HT1080 (cell line): ENCODE measurements at places on chromosomes 7 and 10. TPM values are rescaled to one million over a fixed set of nuclear protein-coding genes. Genes with fewer than 3 reads are reported as not detected.

Gene BCCIP
- 91.3 and 104 TPM in 2 replicates for total RNA-seq

Gene ANKRD61
- total RNA-seq = 0.18 and 0.37 TPM in 2 replicates

Gene THSD7A
- total RNA-seq = not detected in 2 replicates

Gene HOXA6
- 3.6 and 4.5 TPM in 2 replicates for total RNA-seq

Gene ACBD7
- 0.27 and 0.39 TPM in 2 replicates for total RNA-seq

Gene CDK1
- total RNA-seq = 103 and 104 TPM in 2 replicates

Gene CAV1
- total RNA-seq = 332 and 437 TPM in 2 replicates

Gene SPDYE3
- total RNA-seq = not detected in 2 replicates

Gene FAM241B
- 4.1 and 4.6 TPM in 2 replicates for total RNA-seq

Gene LLCFC1
- not detected in 2 replicates for total RNA-seq

Gene ZCWPW1
- 1.0 and 1.1 TPM in 2 replicates for total RNA-seq

Gene C10orf53
- total RNA-seq = not detected in 2 replicates

Gene PRPS1L1
- not detected in 2 replicates for total RNA-seq

Gene RAMP3
- total RNA-seq = not detected in 2 replicates

Gene FEZF1
- not detected in 2 replicates for total RNA-seq

Gene PKD2L1
- not detected in 2 replicates for total RNA-seq

Gene PDZD7
- 0.80 and 1.6 TPM in 2 replicates for total RNA-seq

Gene NOBOX
- not detected in 2 replicates for total RNA-seq
